ENCODE measurements at places on chromosomes 5 and 9.
A peak's percentile ranks its signal among the peaks of the same experiment; 100 is the strongest.

DNA sequence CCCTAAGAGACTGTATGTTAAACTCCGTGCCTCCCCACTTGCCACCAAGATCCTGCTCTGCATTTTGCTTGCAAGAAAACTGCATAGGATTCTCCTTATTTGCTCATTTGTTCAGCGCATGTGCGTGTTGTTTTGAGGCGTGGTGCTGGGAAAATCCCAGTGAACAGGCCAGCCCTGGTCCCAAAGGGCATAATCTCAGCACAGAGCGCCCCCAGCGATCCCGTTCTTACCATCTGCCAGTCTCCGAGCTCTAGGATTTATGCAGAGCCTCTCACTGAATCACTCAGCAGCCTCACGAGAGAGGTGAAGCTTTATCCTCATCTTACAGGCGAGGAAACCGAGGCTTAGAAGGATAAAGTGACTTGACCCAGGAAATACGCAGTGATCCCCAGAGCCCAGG lies 11.5 kb downstream of the PRRX2 start:
- peak; percentile 92 for DNase-seq

GRCh38 chr5:172773481-172774469 lies 2.8 kb upstream of the DUSP1 start:
- peak; percentile 68 for DNase-seq

DNA sequence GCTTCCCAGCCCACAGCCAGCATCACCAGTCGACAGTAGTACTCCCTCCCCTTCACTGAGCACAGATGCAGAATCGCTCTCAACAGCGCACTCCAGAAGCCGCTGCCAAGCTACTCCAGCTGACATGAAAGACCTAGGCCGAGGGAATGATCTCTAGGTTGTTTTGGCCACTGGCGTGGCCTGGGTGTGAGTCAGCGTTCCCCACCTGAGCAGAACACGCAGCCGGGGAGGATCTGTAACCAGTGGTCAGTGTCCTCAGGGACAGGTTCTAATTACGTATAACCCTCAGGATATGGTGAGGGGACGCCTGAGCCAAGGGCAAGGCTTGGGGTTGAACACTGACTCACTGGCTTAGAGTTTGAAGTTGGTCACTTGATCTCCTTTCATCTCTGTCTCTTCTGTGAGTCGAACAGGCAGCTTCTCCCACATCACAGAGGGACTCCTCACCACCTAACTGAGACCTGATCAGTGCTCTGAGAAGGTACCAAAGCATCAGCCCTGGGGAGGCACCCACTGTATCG lies 76.9 kb upstream of the IL17B start:
- DNase-seq, result peak; percentile 11

DNA sequence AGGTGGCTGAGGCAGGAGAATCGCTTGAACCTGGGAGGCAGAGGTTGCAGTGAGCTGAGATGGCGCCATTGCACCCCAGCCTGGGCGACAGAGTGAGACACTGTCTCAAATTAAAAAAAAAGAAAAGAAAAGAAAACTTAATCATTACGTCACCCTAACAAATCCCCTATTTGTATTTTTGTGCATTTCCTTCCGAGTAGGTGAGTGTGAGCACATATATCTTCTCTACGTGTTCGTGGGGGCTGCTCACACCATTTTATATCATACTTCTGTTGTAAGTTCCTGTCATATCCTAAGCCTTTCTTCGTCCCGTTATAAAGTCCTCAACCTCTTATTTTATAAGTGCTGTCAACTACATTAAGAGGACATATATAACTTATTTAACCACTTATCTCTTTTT lies 41.9 kb upstream of the GRHPR start:
- DNase-seq, result no peak

DNA sequence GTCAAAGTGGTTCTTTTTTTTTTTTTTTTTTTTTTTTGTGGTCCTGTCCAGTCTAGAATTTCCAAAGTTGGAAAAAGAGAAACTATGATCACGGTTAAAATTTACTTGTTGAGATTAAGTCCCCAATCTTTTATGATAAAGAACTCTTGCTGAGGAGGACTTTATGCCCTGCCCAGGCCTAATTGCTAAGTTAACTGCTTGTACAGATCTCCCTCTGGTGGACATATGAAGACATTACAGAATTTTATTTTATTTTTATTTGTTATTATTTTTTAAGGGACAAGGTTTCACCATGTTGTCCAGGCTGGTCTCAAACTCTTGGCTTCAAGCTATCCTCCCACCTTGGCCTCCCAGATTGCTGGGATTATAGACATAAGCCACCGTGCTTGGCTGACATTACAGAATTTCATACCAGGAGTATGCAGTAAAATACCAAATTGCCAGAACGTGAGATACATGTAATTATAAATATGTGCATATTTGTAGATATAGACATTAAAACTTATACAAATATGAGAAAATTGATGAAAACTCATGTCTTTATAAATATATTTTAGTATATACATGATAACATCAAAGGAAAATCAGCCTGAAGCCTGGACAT lies 91.2 kb downstream of the RFK start:
- DNase-seq, result no peak

GRCh38 chr9:93942161-93942560 lies 13.0 kb downstream of the BARX1 start:
- DNase-seq, result no peak

Measured in D341Med (cell line).